ENCODE measurements at places on chromosomes 12 and 14.

GRCh38 chr14:64758691-64759554, 54.7 kb downstream of the PLEKHG3 start:
- DNase-seq = peak; percentile 78

DNA sequence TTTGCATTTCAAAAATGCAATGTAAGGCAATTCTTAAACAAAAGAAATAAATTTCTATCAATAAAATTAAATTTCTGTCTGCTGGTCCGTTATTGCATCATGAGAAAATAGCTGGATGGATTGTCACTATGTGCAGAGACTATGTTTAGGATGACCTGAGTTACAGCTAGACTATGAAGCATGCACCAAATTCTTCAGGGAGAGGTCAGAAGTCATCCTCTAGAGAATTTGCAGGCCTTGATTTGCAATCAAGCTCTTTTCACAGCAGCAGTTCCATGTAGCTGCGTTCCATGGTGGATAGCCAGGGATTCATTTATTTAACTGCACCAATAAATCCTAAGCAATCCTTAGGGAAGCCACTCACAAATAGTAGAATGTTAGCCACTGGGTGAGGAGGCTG, 253.7 kb downstream of the MSRB3 start:
- DNase-seq = no peak

DNA sequence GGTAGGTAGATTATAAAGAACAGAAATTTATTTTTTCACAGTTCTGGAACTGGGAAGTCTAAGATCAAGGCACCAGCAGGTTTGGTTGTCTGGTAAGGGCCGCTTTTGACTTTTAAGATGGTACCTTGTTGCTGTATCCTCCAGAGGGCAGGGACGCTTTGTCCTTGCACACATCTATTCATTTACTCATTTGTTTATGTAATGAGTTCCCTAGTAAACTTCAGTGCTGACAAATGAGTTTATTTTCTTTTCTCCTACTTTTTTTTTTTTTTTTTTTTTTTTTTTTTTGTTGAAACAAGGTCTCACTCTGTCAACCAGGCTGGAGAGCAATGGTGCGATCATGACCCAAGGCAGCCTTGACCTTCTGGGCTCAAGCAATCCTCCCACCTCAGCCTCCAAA, 195.7 kb downstream of the FBXL14 start:
- DNase-seq = no peak

- no peak for DNase-seq
Observed at GRCh38 chr12:57158665-57159064, 11.2 kb upstream of the LRP1-AS start.

DNA sequence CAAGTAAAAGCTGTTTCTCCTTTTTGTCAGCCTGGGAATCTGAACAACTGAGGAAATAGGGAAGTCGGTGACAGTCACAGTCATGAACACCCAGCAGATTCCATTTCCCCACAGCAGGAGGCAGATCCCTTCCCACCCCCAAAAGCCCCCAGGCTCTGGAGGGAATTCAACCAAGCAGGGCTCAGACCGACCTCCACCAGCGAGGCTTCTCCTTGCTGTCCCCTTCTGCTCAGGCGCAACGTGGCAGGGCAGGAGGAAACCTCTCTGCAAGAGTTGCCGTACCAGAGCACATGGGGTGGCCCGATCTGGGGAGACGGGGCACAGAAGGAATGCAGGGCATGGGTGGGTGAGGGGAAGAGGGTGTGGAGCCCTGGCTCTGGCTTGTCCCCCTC, 319 bp downstream of the GALNT6 start:
- DNase-seq = no peak

DNA sequence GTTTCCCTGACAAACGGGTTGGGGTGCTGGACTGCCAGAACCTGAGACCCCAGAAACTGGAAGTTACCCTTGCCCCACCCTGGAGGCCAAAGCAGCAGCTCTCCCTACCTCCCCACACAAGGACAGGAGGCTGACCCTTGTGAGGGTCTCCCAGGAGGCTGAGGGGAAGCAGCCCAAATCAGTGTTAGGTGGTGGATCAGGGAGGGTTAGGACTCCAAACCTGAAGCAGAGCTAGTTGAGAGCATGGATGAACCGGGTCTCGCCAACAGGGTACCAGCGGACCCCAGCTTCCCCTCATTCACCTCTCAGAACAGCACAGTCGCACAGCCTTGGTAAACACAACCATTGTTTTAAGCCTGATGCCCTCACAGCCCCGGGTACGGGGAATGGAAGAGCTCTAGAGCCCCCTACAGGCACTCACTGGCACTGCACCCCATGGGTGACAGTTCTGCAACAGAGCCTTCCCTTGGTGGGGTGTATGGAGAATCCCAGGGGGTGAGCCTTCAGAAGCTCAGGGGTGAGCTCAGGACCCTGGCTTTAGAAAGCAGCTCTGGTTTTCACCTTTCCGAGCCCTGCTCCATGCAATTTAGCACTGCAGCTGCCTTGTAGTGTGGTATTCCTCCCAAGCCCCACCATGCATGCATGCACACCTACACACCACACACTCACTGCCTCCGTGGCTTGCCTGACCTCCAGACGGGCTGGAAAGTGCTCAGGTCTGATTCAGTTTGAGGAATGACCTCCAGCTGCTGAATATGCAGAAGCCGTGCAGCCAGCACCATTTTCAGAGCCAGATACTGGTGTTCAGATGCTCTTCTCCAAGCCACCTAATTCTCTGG, 11.2 kb downstream of the ESRRB start:
- DNase-seq = peak; percentile 74

DNA sequence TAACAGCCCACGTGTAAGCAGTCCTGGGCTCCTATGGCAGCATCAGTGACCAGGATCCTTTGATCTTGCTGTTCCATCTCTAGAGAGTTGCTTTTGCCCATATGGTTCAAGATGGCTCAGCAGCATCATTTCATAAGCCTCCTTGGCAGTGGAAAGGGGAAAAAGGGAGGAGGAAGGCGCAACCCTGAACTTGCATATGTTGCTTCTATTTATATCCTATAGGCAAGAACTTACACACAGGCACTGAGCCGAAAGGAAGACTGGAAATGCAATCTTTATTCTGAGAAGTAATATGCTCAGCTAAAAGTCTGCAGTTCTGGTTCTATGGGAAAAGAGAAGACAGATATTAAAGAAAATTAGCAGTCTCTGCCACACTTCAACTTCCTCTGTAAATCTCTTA, 167.7 kb upstream of the PLXNC1 start:
- peak; percentile 62 for DNase-seq

DNA sequence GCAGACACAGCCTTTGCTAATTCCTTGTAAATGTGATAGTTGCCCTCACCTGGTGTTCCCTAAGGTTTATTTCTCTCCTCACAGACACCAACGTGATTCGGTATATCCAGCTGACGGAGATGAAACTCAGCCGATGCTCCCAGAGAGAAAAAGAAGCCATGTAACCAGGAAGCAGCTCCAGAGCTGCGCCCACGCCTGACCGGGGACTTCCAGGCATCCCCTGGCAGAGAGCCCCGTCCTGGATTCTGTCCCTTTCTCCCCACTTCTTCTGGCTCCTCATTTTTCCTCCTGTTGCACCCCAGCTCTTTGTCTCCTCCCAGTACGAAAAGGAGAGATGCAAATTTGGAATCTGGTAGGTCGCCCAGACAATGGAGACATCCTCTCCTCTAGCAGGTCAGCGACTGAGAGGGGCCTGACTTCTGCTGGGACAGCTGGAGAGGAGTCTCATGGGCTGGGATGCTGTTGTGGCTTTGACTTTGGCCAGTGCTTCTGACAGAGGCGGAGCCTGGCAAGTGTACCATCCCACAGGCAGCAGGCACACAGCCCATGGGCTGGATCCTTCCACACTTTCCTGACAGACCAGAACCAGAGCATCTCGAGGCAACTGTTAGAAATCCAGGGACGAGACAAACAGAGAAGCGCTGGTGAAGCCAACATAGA, 29.4 kb downstream of the TTC9 start:
- peak; percentile 25 for DNase-seq

DNA sequence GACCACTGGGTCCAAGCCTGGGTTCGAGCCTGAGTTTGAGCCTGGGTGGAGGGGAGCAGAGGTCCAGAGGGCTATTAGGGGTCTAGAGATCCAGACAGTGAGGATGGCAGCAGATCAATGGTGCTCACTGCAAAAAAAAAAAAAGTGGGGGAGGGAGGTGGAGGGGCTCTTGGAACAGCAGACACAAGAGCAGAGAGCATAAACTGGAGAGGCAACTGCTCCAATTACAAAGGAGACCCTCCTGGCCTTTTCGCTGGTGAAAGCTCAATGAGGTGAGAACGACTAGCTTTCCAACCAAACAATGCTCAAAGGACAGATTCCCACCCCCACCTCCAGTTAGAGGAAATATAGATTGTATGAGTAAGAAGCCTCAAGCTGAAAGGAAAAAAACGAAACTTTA, 124.2 kb upstream of the TSPAN8 start:
- no peak for DNase-seq

DNA sequence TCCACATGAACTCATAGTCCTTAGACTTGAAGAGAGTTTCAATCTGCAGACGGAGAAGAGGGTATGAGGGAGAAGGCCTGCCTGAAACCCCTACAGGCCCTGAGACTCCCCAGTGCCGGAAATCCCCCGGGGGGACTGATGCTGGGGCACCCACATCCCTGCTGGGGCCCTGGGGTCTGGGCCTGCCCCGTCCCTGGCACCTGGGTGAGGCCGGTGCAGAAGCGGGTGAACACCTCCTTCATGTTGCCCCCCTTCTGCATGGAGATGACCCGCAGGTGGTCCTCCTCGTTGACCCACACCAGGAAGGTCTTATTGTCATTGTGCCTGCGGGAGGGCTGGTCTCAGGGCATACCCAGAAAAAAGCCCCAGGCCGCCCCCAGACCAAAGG, 2.4 kb downstream of the CKB start:
- peak; percentile 35 for DNase-seq

GRCh38 chr14:67444395-67444794, 32.4 kb upstream of the PLEK2 start:
- DNase-seq = no peak

DNA sequence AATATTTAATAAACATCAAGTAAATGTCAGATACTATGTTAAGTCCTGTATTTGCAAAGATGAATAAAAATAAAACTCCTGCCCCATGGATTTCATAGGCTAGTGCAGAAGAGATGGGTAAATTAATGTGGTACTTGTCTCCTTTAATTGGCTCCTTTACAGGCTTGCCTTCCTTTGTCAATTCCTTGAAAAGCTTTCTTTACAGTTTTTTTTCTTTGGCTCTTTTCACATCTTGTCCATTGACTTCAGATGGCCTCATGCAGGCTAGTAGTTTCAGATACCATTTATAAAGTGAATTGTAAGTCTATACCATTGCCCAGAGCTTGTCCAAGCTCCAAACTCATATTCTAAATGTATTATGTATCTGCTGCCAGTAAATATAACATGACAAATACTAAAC, 128.7 kb upstream of the GARIN2 start:
- no peak for DNase-seq

GRCh38 chr12:116698116-116698515, 39.8 kb downstream of the SPRING1 start:
- no peak for DNase-seq

DNA sequence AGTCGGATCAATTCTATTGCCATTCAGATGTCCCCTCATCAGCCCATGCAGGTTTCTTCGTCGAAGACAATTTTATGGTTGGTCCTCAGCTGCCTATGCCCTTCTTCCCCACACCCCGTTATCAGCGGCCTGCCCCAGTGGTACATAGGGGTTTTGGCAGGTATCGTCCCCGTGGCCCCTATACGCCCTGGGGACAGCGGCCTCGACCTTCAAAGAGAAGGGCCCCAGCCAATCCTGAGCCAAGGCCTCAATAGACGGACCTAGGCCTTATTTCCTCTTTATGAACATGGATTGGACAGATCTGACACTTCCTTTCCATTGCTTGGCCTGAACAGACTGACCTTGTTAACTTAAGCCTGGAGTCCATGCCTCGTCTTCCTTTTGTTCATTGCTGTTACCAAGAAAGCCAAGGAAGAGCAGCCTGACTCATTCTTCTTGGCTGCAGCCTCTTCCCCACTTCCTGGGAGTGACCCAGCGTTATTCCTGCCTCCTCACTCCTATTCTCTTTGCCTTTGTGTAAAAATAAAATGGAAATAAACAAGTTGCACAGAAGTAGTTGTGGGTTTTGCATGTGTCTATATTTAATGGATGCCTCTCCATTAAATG, 156.5 kb upstream of the AMIGO2 start:
- DNase-seq = no peak

GRCh38 chr12:7667125-7667524, 1.4 kb upstream of the APOBEC1 start:
- DNase-seq = no peak

GRCh38 chr14:71783088-71783487, 149.1 kb upstream of the RGS6 start:
- DNase-seq = no peak

DNA sequence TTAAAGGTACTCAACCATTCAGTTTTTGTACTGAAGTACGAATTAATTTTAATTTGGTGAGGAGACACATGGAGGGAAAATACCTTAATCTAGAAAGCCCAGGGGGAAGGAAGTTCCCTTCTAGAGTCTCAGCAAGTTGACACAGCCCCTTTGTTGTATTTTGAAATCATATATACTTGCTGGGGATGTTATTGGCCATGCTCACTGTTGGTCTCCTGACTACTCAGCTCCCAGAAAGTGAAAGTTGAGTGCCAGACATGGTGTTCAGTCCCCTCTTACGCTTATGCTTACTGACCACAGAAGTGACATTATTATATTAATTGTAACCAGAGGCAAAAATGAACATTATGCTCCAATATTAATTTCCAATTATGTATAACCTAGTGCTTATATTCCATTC, 28.1 kb downstream of the ARF6 start:
- DNase-seq = no peak
